H1 (cell line): ENCODE measurements at places on chromosomes 5 and 9.
A peak's percentile ranks its signal among the peaks of the same experiment; 100 is the strongest.

GRCh38 chr9:115891929-115892328 is 261.7 kb upstream of the PAPPA start:
- DNase-seq: no peak

DNA sequence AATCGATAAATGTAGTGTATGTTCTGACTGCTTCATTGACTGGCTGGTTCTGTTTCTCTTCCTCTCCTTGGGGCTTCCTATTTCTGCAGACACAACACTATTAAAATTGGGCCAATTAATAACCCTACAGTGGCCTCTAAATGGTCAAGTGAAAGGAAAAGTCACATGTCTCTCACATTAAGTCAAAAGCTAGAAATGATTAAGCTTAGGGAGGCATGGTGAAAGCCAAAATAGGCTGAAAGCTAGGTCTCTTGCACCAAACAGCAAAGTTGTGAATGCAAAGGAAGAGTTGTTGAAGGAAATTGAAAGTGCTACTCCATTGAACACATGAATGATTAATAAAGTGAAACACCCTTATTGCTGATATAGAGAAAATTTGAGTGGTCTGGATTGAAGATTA is 58.2 kb downstream of the CCNH start:
- no peak for DNase-seq

DNA sequence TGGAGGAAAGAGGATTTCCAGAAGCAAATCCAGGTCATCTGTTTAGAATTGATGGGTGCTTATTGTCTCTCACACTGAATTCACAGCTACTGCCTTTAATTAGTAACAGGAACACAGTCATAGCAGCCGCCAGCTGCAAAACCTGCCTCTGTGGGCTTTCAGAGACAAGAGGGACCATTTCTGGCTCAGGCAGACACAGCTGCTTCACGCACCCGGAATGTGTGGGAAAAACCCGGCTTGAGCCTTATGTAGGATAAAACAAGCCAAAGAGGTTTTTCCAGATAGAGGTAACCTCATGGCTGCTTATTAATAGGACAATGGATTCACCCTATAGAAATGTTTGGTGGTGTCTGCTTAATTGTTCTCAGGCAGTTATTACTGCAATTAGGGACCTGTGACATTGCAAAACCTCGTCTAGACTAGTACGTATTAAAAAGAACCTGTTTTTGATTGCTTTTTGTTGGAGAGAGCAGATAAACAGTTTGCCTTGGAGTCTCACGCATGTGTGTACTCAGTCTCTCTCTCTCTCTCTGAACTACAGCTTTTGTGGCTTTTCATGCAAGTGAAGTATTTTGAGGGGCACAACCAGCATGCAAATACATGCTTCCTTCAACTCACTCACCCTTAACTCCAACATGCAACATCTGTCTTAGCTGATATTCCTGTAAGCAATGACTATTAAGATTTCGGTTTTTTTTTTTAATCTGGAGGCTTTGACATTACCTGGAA is 302.7 kb downstream of the PLK2 start:
- no peak for DNase-seq

GRCh38 chr5:180201051-180201987 is 7.7 kb downstream of the RASGEF1C start:
- peak; percentile 29 for DNase-seq

DNA sequence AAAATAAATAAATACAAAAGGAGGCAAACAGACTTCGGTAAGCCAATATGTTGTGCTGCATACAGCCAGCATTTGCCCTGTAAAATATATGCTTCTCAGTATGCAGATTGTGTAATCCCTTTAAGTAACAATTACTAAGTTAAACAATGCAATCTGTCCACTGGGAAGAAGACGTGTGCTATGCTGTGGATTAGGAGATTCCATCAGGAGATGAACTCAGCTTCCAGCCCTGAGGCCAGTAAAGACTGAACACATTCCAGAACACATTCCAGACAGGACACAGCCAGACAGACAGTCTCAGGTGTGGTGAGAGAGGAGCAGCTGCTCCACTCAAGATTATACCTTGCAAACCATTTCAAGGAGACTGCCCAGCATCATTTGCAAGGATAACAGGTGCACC is 97.8 kb downstream of the MPDZ start:
- DNase-seq: no peak
